ENCODE measurements at places on chromosomes 7 and 10.

DNA sequence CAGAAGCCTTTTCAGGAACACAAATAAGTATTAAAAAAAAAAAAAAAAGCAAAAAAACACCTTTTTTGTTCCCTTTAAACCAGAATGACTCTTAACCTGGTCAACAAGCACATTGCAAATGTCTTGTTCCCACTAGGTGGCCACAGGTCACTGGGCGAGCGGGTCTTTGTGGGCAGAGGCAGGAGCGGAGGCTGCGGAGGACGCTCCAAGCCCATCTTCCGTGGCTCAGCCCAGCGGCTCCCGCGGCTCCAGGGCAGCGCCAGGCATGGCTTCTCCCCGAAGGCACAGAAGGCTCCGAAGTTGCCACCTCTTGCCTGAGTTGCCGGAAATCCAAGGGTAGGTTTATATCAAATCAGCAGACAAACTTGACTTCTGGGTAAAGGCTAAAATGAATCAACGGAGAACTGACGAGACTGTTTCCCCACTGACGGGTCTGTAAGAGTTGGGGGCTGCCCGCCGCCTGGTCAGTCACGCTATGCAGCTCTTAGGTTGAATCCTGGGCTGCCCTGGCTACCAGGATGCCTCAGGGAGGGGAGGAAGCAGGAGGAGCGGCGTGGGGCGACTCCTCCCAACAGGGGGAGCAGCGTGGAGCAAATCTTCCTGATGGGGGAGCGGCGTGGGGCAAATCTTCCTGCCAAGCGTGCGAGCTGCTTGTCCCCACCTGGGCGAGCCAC, 144.5 kb downstream of the PTPRN2 start:
- DNase-seq, result peak; percentile 63

- DNase-seq, result no peak
Observed at GRCh38 chr7:132489776-132490237, 86.5 kb downstream of the PLXNA4 start.

GRCh38 chr10:102580230-102580629, 64.0 kb upstream of the TRIM8 start:
- DNase-seq, result no peak

- DNase-seq, result no peak
Observed at GRCh38 chr7:30635798-30636197, 41.1 kb downstream of the GARS1 start.

GRCh38 chr10:22308390-22308789, 7.8 kb upstream of the COMMD3 start:
- no peak for DNase-seq

GRCh38 chr7:97685952-97686351, 45.9 kb upstream of the TAC1 start:
- DNase-seq, result no peak

GRCh38 chr7:17333221-17333620, 34.8 kb downstream of the AHR start:
- DNase-seq, result no peak

DNA sequence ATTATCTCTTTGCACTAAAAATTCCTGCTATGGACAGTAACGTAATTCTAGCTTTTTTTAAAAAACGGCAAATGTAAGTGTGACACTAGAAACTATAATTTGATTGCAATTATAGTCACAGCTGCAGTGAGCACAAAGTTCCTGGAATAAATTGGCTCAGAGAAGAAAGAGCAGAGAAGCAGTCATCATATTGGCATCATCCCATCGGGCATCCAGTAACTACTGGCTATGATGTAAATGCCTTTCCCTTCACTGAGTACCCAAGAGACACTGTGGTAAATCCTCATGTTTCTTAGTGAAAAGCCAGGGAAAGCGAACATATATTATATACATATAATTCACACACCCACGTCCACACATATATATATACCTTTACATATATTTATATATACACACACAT, 43.6 kb downstream of the PIP4K2A start:
- no peak for DNase-seq
